Urinary bladder (tissue), 4 donors: ENCODE measurements at places on chromosomes 6 and 20. TPM values are rescaled to one million over a fixed set of nuclear protein-coding genes. Genes with fewer than 3 reads are reported as not detected.

TCP11 gene
- polyA plus RNA-seq, result 0.15 TPM

THBS2 gene
- polyA plus RNA-seq, result 22.8 TPM

CPXM1 gene
- 19.4 TPM for polyA plus RNA-seq

LGSN gene
- polyA plus RNA-seq, result not detected

SPAG4 gene
- polyA plus RNA-seq, result 4.9 TPM

POM121L2 gene
- 0.03 TPM for polyA plus RNA-seq

BANF2 gene
- not detected for polyA plus RNA-seq

CTCFL gene
- not detected for polyA plus RNA-seq

PLA2G7 gene
- polyA plus RNA-seq, result 0.77 TPM

ZNF292 gene
- 8.5 TPM for polyA plus RNA-seq

DNA sequence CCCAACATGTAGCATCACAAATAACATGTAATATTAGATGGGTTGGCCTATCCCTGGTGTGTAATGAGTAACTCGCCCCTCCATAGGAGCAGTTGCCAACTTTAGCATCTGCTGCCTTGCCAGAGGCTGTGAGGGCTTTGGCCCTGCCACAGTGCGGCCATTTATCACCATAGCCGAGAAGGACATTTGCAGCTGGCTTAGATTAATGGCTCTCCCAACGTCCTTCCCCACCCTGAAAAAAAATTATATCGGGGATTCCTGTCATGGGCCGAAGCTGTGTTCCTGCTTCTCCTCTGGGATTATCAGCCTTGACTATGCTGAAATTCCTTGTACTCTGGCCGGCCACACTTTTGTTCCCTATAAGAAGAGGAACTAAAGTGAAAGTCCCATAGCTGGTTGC, 7.6 kb upstream of the ADIG start:
- DNase-seq, result no peak

- DNase-seq, result no peak
Measured at GRCh38 chr6:151002491-151002935, 137.0 kb downstream of the MTHFD1L start.

DNA sequence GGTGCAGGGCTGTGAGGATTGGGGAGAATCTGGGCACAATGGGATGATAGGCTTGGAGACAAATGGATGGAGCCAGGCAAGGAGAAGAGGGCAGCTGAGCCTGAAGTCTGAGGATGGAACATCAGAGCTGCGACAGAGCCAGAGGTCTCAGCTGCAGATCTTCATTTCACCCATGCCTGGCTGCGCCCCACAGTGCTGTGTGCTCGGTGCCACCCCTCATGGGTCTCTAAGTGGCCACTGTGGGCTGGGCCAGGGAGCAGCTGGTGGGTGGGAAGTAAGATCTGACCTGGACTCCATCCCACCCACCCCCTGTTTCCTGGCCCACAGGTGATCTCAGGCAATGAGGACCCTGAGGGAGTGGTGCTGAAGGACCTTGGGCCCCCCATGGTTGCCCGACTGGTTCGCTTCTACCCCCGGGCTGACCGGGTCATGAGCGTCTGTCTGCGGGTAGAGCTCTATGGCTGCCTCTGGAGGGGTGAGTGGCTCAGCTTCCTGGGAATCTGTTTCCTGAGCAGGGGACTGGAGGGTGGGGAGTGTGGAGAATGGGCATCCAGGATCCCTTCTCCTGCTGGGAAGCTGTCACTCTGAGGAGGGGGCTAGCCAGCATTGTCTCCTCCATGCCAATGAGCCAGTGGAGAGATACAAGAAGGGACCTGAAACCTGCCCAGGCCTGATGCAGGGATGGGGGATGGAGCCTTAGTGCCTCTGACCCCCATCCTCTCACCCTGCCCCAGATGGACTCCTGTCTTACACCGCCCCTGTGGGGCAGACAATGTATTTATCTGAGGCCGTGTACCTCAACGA, 6.5 kb downstream of the DDR1 start:
- no peak for DNase-seq

GRCh38 chr6:42791706-42792320, 10.0 kb downstream of the BICRAL start:
- DNase-seq, result no peak

DNA sequence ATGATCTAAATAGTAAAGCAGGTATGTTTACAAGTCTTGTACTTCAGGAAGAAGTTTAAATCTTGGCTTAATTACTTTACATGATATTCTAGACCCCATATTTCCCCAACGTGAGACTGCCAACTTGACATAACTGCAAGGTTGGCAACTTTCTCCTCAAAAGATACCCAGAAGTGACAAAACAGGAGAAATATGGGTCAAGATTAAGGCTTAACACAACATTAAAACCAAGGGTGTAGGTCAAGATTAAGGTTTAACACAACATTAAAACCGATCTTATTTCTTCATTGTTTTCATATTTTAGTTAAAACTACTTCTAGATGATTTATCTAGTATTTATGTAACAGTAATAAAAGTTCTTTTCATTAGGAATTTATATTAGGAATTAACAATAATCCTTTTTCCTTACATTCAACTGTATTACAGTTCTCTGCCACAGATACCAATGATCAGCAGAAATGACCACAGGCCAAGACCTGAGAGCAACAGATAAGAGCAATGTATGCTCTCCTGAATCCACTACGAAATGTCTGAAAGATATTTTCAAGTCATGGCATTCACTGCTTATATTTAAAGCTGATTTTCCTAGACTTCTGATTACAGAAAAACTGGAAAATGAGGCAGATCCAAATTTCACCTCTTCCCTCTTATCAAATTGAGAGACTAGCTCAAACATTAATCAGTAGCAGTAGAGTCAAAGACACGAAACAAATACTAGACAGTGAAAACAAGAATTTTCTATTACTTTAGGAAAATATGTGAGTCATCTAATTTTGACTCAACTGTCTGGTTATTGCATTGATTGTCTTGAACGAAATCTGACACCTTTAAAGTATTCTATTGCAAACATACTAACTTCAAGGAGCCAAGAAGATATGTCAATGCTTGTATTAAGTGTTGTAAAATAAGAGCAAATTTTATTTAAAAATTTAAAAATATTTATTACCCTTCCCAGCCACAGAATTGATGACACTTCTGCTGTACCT, 72.3 kb downstream of the RNGTT start:
- no peak for DNase-seq

GRCh38 chr6:3489961-3490624, 33.2 kb upstream of the SLC22A23 start:
- no peak for DNase-seq

GRCh38 chr6:70119218-70119835, 183.6 kb downstream of the COL9A1 start:
- no peak for DNase-seq

- no peak for DNase-seq
Measured at GRCh38 chr6:161403717-161404116, 129.9 kb upstream of the AGPAT4 start.

- DNase-seq, result no peak
Measured at GRCh38 chr6:90370493-90370959, 73.9 kb upstream of the BACH2 start.

DNA sequence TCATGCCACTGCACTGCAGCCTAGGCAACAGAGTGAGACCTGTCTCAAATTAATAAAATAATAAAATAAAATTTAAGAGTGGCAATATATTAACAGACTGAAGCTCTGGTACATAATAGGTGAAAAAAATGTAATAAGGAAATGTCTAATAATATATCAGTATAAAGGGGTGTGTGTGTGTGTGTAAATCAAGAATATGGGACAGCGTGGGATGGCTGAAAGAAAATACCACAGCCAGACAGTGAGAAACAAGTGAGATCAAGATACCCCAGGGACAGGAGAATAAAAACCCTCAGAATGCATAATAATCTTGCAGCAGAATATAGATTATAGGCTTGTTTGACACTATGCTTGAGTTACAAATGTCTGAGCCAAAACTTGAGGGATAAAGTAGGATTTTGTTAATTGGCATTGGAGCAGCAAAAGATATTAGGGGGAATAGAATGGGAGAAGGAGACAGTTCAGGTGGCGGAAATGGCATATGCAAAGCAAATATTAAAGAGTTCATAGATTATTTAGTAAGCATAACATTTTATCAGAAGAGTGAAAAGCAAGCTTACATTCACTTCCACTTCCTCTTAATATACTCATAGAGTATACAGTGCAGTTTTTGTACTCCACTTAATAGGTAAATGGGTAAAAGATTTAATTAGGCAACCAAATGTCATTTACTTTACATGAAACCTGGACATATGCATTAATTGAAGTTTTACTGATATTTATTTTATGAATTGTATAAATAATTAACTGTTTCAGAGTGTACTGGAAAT, 398.5 kb upstream of the GJE1 start:
- no peak for DNase-seq

DNA sequence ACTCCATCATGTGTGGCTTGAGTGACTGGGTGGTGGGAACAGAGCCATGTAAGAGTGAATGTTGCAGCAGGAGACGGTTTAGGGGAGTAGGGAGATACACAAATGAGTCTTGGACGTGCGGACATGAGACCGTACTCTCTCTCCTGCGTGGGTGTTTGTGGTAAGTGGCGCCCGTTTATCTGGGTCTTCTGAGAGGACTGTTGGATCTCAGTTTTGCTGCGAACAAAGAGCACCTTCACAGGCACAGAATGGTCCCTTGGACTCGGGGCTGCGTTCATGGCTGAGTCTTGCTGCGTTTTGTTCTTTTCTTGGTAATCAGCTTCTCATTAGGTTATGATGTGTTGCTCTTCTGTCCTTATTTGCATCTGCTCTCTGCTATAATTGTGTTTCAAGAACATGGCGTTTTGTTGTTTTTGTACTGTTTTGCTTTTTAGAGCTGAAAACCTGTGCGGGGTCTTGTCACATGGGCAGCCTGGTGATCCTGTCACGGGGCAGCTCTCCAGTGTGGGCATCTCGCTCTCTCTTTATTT, 28.5 kb downstream of the STK35 start:
- DNase-seq, result no peak

DNA sequence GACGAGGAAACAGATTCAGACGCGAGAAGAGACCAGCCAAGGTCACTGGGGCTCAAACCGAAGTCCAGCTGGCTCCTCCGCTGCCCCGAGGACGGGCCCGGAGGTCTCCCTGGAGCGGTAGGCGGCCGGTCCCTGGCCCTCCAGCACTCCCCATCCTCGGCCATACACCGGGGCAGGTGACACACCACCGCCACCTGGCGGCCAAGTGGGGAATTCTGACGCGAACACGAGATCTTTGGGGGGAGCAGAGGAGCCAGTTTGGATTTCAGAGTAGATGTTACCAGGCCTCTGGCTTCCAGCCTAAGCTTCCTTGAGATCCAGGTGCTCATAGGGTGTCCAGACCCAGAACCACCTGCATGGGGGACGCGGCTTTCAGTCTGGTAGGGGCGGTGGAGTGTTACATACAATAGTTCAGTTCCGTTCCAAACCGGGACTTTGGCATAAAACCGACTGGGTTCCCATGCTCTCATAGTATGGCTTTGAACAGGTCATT, 16.1 kb downstream of the BPIFB1 start:
- DNase-seq, result no peak

DNA sequence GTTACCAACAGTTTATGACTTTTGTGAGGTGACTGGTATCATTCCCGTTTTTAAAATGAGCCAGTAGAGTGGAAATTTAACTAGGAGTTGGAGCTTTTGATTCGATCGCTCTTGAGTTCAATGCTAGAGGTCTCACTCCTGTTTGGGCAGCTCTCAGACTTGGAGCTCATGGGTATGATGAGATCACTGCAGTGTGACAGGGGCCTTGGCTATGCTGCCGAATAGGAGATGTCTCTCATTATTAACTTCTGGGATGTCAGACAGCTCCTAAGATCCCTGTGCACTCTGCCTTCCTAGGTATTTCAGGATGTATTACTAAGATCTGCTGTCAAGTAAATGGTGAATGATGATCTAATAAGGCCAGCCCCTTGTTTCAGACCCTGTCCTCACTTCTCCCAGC, 20.4 kb downstream of the AKAP12 start:
- no peak for DNase-seq

GRCh38 chr6:42745083-42745639, 742 bp downstream of the TBCC start:
- no peak for DNase-seq
